ENCODE measurements at places on chromosomes 11 and 22.

- DNase-seq = peak; percentile 91
Measured at GRCh38 chr11:65425105-65425970, 2.7 kb downstream of the NEAT1 start.

GRCh38 chr11:126405906-126406305, 50.4 kb downstream of the ST3GAL4 start:
- DNase-seq = no peak

DNA sequence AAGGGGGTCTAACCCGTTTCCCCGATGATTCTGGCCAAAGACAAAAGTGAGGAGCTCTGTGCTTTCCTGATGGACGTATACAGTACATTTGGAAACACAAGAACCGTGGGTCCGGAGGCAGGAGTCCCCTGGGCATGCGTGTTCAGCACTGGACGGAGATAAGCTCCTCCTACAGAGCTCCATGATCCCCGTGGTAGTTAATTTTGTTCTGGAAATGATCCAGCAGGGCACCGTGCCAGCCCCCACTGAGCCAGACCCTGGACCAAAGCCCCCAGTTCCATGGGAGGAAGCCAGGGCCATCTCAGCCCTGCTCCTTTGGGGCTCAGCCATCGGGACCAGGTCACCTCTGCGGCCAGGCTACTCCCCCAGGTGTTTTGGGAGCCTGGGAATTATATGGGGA, 83.3 kb downstream of the TRMU start:
- no peak for DNase-seq

GRCh38 chr22:20537983-20538382, 30.6 kb downstream of the MED15 start:
- DNase-seq = no peak

DNA sequence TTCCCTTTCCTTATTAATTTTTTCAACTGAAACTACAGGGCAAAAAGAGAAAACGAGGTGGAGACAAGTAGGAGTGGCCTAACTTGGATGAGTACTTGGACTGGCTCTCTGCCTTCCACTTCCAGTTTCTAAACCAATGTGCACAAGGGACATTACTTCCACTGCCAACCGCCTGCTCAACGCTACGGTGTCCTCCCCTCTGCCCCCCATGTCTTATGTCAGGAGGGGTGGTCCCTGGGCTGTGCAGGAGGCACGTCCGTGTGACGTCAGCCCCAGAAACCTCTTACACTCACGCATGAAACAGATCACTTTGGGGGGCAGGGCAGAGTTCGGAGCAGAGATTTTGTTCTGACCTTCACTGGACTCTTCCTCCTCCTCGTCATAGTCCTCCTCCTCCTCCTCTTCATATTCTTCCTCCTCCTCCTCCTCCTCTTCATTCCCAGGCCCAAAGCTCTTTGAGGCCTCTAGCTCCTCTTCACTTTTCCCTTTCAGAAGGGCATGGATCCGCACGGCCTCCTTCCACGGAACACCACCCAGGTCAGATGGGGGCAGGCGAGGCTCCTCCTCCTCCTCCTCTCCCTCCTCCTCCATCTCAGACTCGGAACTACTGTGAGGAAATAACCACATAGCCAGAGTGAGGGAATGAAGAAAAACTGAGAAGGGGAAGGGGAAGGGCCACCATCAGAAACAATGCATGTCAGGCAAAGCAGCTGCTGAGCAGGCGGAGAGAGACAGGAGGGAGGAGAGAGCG, 57.4 kb upstream of the BID start:
- DNase-seq = no peak

DNA sequence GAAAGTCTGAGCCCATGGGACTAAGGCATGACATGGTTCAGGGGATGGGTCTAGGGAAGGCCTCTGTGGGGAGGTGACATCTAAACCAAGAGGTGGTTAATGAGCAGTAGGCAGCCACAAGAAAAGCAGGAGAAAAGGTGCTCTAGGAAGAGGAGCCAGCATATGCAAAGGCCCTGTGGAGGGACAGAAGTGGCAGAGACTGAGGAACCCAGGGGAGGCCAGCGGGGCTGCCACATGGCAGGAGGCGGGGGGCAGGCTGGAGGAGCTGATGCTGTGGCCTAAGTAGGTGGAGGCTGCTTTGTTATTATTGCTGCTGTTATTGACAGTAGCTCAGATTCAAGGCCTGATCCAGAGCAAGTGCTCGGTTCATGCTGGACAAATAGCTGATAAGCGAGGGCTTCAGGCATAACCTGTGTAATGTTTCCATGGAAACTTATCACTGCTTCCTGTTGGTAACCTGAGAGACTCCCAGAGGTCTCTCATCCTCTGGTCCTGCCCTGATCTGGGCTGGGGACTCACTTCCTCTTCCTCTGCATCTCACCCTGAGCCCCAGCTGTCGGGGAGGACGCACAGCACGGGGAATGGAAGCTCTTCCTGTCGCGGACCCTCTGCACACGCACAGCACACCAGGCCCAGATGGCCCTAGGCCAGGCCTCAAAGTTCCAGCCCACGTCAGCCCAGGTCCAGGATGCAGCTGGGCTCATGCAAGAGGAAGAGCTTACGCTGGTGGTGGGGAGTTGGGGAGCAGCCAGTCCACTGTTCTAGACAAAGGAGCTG, 75.2 kb upstream of the TP53I11 start:
- DNase-seq = peak; percentile 45

DNA sequence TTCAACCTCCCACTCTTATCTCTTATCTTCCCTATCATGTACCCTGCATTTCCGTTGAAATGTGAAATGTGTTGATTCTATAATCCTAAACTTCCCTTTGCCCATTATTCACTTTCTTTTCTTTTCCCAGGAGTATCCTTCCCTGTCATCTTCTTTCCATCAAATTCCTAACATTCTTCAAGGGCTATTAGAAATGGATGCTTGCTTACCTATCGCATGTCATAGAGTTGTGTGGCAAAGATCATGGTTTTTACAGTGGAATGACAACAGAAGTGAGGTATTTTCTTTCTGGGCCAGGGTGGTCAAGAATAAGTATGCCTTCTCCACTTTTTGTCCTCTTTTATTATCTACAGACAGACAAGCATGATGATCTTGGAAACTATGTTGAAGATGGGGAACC, 124.4 kb upstream of the SLC5A12 start:
- no peak for DNase-seq

DNA sequence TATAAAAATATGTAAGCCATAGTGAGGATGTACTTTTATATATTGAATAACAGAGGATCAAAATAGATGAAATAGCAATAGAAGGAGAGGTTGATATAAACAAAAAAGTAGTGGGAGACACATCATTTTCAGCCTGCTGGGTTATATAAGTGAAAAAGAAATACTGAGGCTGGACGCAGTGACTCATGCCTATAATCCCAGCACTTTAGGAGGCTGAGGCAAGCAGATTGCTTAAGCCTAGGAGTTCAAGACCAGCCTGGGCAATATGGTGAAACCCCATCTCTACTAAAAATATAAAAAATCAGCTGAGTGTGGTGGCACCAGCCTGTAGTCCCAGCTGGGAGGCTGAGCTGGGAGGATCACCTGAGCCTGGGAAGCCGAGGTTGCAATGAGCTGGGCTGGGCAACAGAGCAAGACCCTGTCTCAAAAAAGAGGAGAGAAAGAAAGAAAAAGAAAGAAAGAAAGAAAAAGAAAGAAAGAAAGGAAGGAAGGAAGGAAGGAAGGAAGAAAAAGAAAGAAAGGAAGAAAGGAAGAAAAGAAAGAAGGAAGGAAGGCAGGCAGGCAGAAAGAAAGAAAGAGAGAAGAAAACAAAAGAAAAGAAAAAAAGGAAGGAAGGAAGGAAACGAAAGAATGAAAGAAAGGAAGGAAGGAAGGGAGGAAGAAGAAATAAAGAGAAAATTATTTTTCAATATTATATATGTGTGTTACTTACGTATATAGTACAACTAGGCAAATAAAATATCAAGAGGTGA, 7.0 kb upstream of the P2RY2 start:
- DNase-seq = peak; percentile 42

- no peak for DNase-seq
Measured at GRCh38 chr11:117444711-117445658, 117.3 kb downstream of the CEP164 start.

- no peak for DNase-seq
Measured at GRCh38 chr22:30876915-30877553, 91.5 kb downstream of the MORC2 start.

DNA sequence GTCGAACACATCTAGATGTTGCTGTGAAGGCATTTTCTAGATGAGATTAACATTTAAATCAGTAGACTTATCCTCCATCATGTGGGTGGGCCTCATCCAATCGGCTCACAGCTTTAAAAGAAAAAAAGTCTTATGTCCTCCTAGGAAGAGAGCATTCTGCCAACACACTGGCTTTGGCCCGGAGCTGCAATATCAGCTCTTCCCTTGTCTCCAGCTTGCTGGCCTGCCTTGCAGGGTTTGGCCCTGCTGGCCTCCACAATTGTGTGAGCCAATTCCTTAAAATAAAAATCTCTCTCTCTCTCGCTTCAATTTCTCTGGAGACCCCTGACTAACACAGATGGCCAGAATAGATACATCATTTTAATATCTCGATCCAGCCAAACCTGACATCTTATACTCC, 13.1 kb upstream of the ABCC8 start:
- DNase-seq = no peak

DNA sequence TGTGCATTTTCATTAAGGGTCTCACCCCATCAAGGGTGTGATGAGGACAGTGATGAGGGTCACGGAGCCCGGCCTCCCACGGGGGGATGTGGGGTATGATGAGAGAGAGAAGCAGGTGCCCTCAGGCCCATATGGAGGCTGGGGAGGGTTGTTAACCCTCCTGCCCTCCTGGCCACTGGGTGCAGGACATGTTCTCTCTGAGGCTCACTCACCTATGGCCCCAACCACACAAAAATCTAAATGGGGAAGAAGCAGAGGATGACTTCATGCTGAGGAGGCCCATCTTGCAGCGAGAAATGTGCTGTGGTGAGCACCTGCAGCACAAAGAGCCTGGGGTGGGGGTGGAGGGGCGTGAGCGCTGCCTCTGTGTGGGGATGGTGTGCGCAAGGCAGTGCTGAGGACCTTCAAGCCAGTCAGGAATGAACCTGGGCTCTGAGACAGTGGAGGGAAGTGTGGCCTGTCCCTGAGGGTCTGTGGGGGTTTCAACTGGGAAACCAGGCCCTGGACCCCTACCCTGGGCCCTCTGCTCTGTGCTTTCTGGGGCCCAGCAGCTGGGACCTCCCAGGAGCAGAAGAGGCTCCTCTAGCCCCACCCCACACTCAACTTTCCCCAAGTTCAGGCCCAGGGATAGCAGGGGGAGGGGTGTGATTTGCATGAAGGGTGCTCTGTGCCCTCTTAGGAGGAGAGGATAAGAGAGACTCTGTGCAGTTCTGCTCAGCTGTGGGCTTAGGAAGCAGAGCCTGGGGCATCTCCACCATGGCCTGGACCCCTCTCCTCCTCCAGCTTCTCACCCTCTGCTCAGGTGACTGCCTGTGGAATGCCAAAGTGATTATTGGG, 43.0 kb upstream of the TOP3B start:
- DNase-seq = no peak

GRCh38 chr11:115591380-115591779, 87.2 kb upstream of the CADM1 start:
- no peak for DNase-seq

DNA sequence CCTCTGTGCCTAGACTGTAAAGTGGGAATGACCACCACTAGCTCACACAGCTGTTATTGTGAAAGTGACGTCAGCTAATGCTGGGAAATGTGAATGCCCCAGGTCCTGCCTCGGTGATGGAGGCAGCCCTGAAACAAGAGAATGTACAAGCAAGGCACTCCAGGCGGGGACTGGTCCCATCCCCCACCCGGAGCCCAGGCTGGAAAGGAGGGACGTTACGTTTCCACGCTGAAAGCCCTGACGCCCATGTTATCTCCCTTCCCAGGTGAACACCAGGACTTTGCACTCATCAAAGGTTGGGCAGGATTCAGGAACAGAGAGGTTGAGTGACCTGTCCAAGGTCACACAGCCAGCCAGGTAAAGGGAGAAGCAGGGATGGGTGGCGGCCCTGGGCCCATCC, 784 bp downstream of the SULT4A1 start:
- DNase-seq = no peak

- DNase-seq = no peak
Measured at GRCh38 chr22:42562279-42562678, 8.5 kb downstream of the SERHL2 start.

DNA sequence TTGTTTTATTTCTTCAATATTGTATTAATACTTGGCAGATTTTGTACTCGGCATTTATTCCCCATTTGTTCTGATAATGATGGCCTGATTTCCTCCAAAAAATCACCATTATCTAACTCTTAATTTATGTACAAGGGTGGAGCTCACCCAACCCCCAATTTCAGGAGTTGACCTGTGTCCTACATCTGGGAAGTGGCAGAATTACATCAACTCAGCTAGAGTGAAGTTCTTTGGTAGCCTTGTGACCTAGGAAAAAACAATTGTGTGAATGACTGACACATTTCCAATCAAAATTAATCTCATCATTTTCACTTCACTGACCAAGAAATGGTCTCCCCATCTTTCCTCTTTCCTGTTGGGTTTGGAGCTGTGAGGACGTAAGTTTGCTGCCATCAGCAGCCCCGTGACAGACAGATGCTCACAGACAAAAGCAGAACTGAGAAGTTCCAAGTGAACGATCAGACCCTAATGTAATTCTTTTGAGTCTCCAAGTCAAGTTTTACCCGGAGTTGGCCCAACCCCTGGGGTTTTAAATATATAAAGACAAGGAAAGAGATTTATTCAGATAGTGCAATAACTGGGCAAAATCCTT, 16.6 kb upstream of the MS4A6E start:
- DNase-seq = peak; percentile 89

DNA sequence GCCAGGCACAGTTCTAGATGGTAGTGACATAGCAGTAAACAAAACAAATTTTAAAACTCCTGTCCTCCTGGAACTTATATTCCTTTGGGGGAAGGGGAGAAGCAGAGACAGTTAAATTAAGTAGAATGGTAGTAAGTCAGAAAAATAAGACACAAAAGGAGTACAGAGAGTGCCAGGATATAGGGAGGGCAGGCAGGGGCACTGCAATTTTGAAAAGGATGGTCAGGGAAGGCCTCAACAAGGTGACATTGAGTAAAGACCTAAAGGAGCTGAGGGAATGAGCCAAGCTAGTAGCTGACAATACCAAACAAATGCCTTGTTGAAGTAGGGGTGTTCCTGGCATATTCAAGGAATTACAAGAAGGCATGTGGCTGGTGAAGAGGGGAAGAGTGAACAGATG, 10.2 kb downstream of the NUP160 start:
- DNase-seq = no peak

- DNase-seq = no peak
Measured at GRCh38 chr11:129102756-129103155, 89.4 kb downstream of the ARHGAP32 start.

DNA sequence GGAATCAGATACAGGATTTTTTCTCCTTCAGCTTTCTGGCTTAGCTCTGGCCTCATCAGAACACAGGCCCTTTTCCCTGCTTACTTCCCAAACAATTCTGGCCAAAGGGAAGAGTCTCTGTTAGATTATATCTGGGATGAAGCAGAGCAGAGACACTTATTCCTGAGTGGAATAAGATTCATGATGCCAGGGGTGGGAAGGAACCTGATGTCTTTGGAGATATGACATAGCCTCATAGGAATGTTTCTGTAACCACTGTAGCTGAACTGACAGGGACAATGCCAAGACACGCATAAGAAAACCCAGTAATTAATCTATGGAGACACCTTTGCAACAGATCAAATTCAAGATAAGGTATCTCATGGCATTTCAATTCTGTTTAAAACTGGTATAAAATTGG, 177.1 kb upstream of the RAG2 start:
- no peak for DNase-seq

GRCh38 chr11:6991227-6991626, 28.9 kb downstream of the ZNF214 start:
- DNase-seq = no peak

All from suppressor macrophage treated with lipopolysaccharide for 1 hour (primary cell).